ENCODE measurements at places on chromosomes 7 and 10.

DNA sequence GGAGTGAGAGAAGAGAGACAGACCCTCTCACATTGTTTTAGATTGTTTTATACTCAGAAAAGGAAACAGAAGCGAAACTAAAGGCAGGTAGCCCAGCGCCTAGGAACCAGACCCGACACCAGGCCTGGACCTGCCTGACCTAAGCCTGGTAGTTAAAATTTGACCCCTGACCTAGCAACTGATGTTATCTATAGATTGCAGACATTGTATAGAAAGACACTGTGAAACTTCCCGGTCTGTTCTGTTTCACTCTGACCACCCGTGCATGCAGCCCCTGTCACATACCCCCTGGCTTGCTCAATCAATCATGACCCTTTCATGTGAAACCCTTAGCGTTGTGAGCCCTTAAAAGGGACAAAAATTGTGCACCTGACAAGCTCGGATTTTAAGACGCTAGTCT is 31.6 kb downstream of the VIPR2 start:
- no peak for DNase-seq

GRCh38 chr10:80462299-80462980 is 8.3 kb downstream of the TSPAN14 start:
- no peak for DNase-seq

- DNase-seq = no peak
Measured at GRCh38 chr7:1110358-1110757, 22.4 kb downstream of the GPER1 start.

DNA sequence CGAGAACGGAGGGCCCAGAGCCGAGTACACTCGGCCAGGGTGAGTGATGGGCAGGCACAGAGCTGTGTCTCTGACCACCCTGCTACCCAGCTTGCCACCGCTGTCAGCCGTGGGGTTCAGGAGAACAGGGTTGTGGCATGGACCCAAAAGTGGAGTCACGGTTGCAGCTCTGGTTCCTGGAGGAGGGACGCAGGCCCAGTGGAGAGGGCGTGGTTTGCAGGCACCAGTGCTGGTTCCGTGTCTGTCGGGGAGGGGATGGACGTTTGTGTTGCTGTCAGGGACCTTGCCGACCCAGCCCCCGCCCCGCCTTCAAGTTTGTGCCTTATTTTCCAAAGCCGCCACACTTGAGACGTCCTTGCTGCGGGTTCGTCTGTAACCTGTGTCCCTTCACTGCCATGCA is 45.1 kb upstream of the AP5Z1 start:
- no peak for DNase-seq

- no peak for DNase-seq
Measured at GRCh38 chr10:53990799-53991238, 810.2 kb downstream of the PCDH15 start.

DNA sequence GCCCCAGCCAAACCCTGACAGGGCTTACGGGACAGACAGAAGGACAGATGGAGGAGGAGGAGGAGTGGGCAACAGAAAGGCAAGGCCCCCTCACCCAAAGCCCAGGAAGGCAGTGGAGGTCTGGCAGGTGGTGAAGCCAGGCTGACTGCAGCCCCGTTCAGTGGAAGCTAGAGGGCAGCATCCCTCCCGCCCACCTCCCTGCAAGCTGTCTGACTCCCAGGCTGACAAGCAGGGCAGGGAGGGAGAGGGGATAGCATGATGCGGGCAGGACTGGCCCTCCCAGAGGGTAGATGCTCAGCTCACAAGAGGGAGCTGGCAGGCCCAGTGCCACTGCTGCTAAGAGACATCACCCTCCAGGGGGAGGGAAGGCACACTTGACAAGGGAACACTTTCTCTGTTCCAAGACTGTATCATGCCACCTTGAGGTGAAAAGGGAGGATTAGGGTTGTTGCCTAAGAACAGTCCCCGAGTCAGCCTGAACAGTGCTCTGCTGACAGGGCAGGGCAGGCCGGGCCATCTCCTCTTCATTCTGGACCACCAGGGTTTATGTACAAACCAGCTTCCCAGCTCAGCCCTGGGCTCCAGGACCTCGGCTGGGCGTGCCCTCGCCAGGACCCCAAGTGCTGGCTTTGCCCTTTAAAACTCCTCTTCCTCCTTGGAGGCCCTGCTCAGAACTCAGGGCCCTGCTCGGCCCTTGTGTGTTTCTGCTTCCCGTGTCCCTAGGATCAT is 61.8 kb downstream of the RASGEF1A start:
- DNase-seq = no peak

- no peak for DNase-seq
Measured at GRCh38 chr7:28919510-28919909, 38.6 kb downstream of the TRIL start.

DNA sequence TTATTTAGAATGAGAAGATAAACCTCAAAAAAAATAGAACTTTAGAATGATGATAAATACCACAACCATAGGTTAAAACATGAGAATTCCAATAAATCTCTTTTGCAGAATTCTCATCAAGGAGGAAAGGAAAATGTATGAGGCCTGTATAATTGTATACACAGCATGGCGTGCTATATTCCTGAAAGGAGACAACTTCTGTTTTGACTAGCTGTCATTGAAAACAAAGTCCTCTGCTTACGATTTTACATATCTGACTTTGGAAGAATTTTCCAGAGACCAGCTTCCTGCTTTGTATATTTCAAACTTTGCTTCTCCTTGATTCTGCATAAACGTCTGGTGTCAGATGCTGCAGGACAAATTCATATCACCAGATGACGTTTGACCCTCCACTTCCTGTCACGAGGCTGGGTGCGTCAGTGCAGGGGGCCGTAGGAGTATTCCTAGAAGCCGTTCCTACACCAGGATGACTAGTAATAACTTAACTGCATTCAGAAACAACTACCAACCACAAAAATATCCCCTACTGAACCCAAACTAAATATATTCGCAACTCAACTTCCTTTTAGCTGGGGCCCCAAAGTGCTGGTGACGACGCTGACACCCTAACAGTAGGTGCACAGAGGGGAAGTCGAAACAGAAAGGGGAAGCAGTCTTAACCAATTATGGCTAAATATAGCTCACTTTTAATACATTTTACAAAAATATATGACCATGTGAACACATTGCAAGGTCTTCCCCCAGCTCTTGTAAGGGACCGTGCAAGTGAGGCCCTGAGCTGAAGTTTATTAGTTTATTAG is 178.6 kb upstream of the INHBA start:
- peak; percentile 62 for DNase-seq

GRCh38 chr7:129468547-129468946 is 33.8 kb upstream of the SMKR1 start:
- no peak for DNase-seq

- no peak for DNase-seq
Measured at GRCh38 chr7:84384417-84384816, 189.8 kb upstream of the SEMA3A start.

- no peak for DNase-seq
Measured at GRCh38 chr10:16481052-16481728, 40.5 kb downstream of the C1QL3 start.

DNA sequence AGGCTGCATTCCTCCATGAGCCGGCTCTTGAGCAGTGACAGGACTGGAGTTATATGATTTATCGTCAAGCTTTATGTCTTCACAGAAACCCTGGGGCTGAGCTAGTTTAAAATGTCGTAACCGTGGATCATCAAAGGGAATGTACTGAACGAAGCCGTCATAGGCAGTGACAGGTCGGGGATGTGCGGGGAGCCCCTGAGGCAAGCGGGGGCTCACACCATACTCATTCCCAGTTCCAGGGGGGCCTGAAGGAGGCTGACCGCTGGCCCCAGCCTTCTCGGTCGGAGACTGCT is 30.7 kb downstream of the JCAD start:
- no peak for DNase-seq

GRCh38 chr7:30729642-30730041 is 22.3 kb upstream of the INMT start:
- no peak for DNase-seq

- DNase-seq = no peak
Measured at GRCh38 chr7:45252248-45252647, 94.7 kb downstream of the RAMP3 start.

DNA sequence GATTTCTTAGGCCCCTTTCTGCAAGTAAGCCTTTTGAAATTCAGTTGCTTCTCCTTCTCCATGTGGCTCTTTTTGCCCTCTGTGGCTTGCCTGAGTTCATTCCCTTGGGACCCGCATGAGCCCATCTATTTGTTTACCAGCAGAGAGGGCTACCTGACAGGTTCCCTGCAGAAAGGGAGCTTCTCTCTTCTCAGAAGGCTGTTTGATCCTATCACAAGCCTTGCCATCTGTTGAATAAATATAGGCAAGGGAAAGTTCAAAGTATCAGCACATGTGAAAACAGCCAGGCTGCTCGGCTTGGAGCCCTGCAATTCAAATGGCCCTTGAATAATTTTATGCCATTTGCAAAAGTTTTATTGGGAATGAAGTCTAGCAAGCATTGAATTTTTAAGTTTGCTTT is 720.2 kb upstream of the FZD8 start:
- DNase-seq = no peak

DNA sequence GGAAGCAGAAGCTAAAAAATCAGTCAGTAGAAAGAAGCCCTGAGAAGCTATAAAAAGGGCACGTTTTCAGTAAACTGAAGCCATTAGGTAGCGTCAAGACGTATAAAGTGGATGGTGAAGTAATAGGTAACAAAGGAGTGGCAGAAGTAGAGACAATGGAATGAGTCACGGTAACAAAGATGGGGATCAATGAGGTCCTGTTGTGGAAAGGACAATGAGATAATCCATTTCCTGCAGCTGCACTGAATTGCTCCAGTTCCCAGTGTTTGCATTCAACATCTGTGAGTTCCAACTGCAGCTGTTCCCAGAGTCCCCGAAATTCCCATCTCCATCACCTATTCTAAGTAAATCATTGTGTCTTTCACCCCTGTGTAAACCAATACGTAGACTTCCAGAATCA is 4.8 kb upstream of the HYCC1 start:
- no peak for DNase-seq

DNA sequence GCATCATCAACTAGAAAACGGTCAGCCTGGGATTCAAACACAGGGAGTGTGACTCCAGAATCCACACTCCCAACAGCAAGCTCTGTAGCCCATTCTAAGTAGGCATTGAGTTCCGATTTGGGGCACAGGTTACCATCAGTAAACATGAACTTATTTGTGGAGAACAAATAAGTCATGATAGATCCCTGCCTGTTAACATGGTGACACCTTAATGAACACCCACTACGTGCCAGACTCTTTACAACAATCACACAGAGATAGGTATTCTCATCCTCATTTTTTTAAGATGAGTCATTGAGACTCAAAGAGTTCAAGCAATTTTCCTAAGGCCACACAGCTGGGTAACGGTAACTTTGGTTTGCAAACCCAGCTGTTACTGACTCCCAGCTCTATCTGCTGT is 91.5 kb downstream of the LYZL2 start:
- DNase-seq = no peak

GRCh38 chr7:128830231-128831177 is at the start of gene FLNC:
FLNC (plus strand) TSS chr7:128830406; CDS start chr7:128830638, 232 bp downstream.
- DNase-seq = no peak

GRCh38 chr7:8931906-8932646 is 498.7 kb downstream of the NXPH1 start:
- DNase-seq = no peak

- DNase-seq = no peak
Measured at GRCh38 chr7:116209561-116210070, 723 bp upstream of the TES start.

DNA sequence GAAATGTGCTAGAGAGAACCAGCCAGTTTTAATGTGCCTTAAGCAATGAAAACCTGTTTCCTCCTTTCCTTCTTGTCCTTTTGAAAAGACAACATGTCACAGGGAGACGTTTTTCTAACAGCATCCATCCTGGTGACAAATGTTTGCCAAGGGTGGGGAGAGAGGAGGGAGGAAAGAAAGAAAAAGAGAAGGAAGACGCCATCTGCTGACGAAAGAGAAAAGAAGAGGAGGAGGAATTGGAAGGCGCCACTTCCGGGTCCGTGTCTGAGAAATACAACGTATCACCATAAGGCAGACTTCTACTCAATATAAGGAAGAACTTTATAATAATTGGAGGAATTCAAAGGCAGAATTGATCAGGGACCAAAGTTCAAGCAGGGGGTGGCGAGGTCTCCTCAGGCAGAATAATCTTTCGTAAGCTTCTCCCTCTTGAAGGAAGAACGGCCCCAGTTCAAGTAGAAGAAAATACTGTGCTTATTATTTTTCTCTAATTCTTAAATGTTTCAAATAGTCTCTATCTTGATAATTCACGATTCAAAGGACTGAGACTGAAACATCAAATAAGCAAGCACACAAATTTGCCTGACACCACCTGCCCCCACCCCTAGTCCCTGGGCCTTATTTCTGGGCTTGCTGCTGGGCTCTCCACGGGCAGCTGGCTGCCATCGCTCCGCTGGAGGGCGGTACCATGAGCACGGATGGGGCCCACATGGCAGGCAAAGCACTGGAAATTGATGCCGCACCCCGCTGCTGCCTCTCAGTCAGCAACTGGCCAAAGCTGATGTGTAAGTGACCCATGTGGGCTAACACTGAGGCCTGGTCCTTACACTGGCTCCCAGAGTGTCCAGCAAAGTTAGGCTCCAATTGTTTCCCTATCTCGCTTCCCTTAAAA is 273.7 kb upstream of the KLF14 start:
- DNase-seq = no peak

DNA sequence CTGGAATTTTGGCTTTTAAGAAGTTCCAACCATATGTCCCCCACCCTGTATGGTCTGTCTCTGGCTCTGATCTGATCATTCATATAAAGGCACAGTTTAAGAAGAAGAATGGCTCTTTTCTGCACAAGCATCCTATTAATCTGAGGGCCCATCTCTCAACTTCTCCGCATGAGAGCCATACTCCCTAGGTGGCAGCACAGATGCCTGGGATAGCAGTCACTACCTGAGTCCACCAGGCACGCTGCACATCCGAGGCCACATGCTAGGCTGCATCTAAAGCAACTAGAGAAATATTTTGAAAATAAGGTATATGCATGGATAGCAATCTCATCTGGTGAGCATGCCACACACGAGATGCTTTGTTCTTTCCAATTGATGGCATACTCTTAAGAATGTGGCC is 565.5 kb downstream of the PARD3 start:
- no peak for DNase-seq

GRCh38 chr10:37436357-37436756 is 311.0 kb downstream of the ANKRD30A start:
- DNase-seq = no peak

DNA sequence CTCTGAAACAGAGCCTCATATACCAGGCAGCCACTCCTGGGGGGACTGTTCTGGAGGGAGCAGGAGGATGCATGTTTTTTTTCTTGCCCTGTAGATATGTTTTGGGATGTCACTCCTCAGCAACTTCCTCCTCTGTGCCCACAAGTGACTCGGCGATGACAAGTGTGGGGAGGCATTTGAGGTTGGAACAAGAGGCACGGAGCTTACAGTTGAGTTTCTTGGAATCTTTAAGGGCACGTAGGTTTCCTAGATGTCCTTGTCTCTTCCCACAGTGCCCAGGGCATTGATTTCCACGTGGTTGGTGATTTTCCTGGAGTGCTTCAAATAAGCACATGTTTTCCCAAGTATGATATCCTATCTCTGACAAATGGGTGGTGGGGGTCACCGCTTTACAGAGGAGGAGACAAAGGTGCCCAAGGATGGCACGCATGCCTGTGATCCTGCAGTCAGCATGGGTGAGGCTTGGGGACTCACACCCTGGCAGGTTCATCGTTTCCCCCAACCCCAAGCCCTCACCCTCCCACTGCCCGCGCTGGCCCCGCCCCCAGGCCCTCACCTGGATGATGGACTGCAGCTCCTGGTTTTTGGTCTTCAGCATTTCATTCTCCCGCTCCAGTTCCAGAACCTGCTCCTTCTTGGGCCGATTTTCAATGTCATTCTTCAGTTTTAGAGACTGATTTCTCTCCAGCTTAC is 95.2 kb upstream of the GNA12 start:
- no peak for DNase-seq

- DNase-seq = no peak
Measured at GRCh38 chr10:120656107-120656506, 195.1 kb upstream of the WDR11 start.

GRCh38 chr10:16909271-16909767 is 92.1 kb upstream of the RSU1 start:
- no peak for DNase-seq
